ENCODE measurements at places on chromosomes 7 and 10.

DNA sequence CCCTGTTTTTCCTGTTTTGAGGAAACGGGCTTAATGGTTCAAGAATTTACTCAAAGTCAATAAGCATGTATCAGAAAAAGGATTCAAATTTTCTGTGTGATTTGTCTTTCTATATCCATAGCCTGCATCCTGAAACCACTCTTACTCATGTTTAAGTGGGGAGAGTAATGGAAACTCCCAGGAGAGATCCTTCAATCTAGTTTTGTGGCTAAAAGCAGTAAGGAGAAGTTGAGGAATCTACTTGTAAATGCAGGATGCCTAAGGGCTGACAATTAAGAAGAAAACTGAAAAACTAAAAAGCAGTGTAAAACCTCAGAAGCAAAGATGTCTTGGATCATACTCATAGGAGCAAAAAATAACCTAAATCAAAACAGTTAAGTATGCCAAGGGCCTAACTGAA, 68.1 kb upstream of the GRID1 start:
- DNase-seq, result no peak

DNA sequence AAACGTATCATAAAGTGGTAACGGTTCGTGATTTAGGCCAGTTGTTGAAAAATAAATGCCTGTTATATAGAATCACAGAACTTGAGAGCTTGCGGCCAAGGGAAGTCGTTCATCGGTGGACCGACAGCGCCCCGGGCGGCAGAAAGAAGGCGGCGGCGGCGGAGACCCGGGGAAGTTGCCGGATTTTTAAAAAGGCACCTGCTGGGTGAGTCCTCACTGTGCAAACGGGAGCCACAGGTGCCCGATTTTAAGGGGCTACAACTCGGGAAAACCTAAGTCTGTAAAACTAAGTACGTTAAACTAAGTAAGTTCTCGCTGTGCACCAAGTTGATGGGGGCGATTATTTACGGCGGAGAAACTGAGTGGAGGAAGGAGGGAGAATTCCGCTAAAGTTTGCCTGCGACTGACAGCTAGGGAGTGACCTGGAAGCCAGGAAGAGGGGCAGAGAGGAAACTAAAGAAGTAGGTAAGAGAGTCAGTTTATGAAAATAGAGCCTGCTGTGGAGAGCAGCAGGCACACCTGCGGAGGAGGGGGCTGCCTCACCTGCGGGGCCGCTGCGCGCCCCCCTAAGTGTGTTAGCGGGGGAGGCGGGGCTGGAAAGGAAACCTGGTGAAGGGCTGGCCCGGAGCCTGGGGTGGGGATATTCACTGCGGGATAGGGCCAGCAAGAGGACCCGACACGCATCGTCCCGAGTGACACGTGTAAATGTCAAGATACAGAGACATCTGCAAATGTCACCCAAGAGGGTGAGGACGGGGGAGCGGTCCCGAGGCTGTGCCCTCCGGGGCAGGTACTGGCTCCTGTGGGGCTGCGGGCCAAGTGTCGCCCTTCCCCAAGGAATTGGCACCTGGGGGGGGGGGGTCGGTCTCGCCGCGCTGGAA, 996 bp downstream of the ADAM12 start:
- DNase-seq, result no peak

- no peak for DNase-seq
Observed at GRCh38 chr10:43427166-43427825, 9.6 kb upstream of the ZNF487 start.

DNA sequence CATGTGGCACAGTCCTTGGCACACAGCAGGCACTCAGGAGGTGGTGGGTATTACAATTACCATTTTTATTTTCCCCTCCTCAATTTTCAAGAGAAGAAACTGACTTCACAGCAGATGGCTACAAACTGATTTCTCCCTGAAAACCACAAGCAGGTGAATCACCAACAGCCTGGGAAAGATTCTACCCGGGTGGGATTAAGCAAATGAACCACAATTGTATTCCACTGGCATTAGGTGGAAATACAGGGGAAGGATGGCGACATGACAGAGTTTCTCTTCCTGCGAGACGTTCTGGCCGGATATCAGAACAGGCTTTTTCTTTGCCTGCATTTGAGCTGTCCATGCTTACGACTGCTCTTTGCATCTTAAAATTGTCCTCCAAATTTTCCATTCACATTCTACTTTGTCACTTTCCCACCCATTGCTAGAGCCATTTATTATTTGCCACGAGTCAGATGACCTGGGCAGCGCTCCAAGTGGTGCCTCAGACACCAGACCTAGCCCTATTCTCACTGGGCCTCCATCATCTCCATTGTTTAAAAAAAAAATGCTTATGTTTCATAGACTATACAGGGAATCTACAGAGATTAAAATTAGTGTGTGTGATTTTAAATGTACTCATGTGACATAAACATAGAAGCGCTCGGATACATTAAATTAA, 4.6 kb downstream of the DENND11 start:
- no peak for DNase-seq

DNA sequence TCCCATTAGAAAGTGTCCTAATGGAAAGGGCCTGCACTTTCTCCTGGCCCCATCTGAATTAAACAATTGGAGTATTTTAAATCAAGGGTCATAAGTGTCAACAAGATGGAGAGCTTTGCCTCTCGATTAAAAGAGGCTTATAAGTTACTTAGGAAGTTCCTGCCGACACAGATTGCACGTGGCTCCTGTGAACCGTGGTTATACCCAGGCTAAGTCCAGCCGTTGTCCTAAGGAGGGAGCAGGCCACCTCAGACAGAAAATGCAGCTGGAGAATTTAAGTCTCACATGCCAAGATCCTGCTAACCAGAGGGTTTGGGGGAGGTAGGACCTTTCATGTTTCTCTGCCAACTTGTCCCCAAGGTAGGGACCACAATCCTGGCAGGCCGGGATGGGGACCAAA, 626.5 kb upstream of the GALNT17 start:
- no peak for DNase-seq

DNA sequence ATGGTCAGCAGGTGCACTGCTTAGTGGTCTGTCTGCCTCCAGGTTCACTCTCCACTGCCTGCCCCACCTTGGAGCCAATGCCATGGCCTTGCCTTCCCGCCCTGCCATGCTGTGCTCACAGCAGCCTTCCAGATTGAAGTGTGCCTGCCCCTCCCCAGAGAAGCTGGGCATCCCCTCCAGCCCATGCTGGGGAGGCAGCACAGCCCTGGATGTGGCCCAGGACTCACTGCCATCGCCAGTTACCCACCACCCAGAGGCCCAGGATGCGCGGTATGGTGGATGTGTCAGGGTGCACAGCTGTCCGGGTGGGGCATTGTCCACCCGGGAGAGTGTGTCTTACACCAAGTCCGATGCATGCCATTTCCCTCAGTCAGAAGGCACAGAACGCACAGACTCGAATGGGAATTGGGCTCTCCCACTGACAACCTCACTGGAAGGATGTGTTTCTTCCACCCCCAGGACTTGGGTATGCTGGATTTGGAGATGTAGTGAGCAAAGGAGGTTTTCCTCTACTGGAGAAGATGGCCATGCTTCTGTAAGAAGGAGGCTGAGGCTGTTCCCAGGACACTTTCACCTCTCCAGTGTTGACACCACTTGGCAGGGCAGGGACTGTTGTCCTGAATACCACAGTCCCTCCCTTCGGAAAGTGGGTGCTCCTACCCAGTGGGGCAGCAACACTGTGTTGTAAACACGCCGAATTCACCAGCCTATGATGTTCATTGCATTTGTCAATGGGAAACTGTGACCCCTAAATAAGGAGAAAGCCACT, 122.0 kb downstream of the ADARB2 start:
- DNase-seq, result no peak

DNA sequence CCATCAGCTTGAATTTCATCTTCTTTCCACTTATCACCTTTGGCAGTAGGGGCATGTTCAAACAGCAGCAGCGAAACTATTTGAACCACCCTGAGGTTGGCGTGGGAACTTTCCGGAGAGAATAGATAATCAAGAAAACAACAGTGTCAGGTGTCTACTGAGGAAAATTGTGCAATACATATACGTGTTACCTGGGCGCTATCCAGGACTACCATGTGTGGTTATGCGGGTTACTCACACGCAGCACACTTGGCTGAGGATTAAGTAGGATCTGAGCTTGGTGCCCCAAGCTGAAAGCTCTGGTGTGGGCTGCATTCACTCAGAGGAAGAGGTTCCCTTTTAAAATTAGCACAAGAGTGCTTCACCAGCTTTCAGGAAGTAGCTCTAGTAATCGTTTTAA, 8.8 kb upstream of the ABI1 start:
- no peak for DNase-seq

GRCh38 chr10:47056247-47056510, 145.0 kb downstream of the PTPN20 start:
- DNase-seq, result no peak

GRCh38 chr7:150524018-150524417, 9.3 kb downstream of the GIMAP7 start:
- DNase-seq, result no peak

GRCh38 chr10:51786016-51786683, 86.8 kb upstream of the CSTF2T start:
- no peak for DNase-seq

DNA sequence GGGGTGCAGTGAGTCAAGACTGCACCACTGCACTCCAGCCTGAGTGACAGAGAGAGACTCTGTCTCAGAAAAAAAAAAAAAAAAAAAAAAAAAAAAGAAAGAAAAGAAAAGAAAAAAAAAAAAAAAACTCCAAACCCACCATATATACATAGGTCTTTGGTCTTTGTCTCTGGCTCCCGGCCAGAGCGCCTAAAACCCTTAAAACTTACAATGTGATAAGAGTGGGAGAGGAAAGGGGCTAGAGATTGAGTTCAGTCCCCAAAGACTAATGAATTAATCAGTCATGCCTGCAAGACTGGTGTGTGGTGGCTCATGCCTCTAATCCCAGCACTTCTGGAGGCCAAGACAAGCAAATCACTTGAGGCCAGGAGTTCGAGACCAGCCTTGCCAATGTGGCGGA, 6.8 kb upstream of the NFE2L3 start:
- DNase-seq, result no peak

DNA sequence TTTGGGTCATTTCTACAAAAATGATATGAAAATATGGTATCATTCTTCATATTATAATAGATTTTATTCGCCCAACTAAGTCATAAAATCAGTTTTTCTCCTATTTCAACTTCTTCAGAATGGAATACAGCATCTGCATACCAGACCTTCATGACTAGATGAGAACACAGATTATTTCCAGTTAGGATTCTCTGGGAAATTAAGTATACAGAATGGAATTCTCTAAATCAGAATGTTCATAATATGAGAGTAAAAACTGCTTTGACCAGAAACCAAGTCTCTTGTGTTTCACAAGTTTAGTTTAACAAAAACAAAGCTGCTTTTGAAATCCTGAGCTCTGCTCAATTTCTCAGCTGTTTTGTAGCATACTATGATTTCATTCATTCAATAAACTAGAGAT, 160.3 kb upstream of the SEMA3A start:
- no peak for DNase-seq

GRCh38 chr10:110618230-110618610, 25.9 kb upstream of the RBM20 start:
- DNase-seq, result no peak

DNA sequence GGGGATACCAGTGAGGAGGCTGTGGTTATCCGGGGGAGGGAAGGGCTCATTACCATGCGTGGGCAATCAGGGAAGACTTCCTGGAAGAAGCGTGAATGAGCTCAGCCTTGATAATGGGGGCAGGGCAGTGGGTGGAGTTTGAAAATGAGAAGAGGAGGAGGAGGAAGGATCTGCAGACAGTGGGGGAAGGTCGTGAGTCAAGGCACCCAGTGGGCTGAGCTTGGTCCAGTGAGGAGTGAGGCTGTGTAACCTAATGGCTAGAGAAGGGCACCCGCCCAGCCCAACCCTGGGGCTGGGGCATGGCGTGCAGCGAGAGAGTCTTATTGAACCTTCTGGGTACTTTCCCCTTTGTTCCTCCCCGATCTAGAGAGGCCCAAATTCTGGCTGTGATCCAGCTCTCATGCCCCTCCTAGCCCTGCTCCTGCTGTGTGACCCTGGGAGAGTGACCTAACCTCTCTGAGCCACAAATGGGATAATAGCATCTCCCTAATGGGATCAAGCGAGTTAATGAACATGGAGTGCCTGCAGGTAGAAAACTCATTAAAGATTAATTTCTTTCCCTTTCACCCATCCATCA, 31.5 kb downstream of the CLIP2 start:
- no peak for DNase-seq

DNA sequence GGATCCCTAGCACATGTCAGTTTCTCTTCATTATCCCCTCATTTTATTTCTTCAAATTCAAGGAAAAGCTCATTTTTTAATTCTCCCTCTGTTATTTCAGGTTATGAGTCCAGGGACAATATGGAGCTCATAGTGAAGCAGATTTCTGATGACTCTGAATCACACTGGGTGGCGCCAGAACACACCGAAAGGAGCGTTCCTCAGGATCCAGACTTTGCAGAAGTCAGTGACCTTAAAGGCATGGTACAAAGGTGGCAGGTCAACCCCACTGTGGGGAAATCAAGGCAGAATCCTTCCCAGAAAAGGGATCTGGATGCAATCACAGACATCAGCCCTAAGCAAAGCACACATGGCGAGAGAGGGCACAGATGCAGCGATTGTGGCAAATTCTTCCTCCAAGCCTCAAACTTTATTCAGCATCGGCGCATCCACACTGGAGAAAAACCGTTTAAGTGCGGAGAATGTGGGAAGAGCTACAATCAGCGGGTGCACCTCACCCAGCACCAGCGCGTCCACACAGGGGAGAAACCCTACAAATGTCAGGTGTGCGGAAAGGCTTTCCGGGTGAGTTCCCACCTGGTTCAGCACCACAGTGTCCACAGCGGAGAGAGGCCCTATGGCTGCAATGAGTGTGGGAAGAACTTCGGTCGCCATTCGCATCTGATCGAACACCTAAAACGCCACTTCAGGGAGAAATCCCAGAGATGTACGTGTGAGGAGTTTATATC, 21.4 kb downstream of the ZKSCAN5 start:
- no peak for DNase-seq

DNA sequence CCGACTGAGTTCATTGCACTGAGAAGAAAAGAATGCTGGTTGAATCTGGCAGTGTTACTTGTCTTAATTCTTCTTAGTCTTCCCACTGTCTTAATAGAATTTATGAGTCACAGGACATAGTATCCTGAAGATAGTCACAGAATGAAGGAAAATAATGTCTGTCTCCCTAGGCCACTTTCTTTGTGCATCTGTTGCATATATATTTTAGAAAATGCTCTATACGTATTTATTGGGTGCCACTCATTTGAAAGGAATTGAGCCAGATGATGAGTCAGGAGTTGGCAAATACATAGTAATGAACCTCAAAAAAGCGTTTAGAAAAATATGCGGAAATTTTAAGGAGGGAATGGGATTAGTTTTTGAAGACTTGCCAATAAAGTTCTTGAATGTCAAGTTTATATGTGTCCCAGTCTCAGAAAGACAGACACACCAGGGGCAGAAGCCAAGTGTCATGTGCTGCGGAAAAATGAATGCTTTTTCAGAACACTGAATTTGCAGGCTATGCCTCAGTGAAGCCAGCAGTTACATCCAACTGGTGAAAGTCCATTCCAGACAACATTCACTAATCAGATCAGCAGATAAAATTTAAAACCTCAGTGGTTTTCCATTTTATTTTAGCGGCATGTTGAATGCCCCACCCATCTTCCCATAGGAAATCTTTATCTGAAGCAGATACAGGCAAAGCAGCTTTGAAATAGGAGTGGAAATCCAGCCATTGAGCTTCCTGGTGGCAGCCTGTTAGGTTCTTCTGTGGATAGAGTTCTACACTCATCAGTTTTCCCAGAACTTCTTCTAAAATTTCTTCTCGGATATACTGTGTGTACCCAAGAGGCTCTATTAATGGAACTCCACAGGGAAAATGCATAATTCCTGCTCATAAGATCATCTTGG, 308.4 kb downstream of the BICC1 start:
- DNase-seq, result no peak

Data from stimulated activated CD8-positive, alpha-beta memory T cell treated with anti-CD3 and anti-CD28 coated beads, Interleukin-7, amount 100 ng/mL, for 4 hours (primary cell).